COR-L47 (cell line): ENCODE measurements at places on chromosomes 6 and 20.

GRCh38 chr6:121651420-121651819 is 216.0 kb downstream of the GJA1 start:
- no peak for DNase-seq

GRCh38 chr6:164410017-164410416 is 899.4 kb downstream of the C6orf118 start:
- DNase-seq = no peak

- no peak for DNase-seq
These were observed 51.5 kb downstream of the DSTN start for GRCh38 chr20:17621229-17621968.

GRCh38 chr6:111980143-111980542 is 73.8 kb upstream of the CCN6 start:
- DNase-seq = no peak

DNA sequence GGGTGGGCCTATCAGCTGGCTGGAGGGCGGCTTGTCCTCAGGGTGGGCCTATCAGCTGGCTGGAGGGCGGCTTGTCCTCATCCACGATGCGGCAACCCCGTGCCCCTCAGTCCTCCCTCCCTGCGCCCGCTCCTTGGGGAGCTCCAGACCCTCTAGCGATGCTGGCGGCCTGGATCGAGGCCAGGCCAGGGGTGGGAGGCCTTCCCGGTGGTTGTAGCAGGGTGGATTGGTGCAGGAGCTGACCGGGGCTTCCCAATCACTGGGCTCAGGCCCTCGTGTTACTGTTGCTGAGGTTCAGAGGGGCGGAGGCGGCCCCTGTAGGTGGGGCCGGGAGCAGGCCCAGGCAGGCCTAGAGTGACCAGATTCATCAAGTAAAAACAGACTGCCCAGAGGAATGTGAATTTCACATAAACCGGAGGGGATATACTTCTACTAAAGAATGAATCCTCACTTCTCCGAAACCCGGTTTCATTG is 8.8 kb downstream of the SLC17A9 start:
- no peak for DNase-seq

GRCh38 chr6:16759181-16759645 is 2.0 kb downstream of the ATXN1 start:
- DNase-seq = no peak

DNA sequence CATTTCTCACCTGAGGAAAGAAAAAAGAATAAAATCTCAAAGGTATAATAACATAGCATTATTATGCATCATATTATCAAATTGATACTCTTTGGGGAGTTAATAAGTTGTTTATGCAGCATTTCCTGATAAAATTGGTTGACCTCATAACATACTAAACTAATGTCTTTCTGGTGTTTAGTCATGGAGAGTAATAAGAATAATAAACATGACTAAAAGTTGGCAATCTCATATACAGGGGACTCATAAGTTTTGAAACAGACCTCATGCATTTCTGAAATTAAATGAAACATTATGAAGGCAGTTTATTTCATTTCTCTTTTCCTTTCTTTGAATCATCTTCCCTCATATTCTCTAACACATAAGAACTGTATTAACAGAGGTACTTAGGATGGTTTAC is 60.5 kb upstream of the PRDM1 start:
- DNase-seq = no peak

DNA sequence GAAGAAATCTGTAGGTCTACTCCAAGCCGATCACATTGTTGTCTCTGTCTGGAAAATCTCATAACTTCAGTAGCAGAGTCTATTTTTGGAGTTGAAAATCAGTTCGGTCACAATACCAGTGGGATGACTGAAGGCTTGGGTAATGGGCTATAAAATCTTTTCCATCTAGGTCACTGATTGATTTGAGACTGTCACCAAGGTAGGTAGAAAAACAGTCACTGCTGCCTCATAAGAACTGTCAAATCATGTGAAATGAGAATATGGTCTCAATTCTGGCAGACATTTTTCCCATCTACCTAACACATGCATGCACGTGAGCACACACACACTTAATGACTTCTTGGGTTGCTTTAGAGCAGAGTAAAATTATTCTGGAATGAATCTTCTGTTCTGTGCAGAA is 1162.8 kb upstream of the CITED2 start:
- no peak for DNase-seq

GRCh38 chr6:142902636-142903053 is 42.3 kb downstream of the HIVEP2 start:
- DNase-seq = no peak

GRCh38 chr6:157674061-157674460 is 149.0 kb upstream of the SNX9 start:
- no peak for DNase-seq

DNA sequence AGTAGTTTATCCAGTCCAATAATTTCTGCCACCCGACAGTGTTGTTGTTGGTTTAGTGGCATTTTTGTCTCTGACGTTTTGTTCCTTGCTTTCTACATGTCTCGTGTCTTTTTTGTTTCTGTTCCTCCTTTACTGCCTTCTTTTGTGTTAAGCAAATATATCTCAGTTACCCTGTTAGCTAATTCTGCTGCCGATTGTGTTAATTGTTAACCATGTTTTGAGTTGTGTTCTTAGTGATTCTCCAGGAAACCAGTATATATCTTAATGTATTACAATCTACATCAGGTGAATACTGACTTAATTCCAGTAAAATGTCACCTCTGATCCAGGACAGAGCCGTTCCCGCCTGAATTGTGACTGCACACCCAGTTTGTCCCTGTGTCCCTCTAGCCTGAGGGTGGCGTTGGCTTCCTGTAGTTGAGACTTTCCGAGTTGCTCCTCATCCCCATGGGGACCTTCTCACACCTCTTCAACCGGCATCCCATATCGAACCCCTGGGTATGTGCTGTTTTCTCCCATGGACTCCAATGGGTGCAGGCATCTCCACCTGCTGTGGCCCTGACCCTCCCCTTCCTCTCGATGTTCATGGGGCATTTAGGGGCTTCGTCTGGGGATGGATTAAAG is 35.8 kb upstream of the BHLHE23 start:
- DNase-seq = peak; percentile 6

DNA sequence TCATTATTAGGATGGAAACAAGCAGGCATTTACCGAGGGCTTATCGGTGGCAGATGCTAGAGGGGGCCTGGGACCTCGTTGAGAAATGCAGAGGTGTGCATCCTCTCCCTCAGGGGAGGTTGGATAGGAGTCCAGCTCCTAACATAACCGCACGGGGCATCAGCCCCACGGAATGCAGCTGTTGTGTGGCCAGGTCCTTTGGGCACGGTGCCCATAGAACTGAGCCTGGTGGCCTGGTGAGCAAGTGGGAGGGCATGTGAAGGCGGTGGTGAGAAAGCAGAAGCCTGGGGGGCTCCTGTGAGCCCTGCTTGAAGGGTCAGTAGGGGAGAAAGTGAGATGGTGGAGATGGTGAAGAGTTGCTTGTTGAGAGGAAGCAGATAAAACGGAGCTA is 143.7 kb downstream of the CDH26 start:
- DNase-seq = no peak
